ENCODE measurements at places on chromosomes 3 and 15.
A peak's percentile ranks its signal among the peaks of the same experiment; 100 is the strongest.

DNA sequence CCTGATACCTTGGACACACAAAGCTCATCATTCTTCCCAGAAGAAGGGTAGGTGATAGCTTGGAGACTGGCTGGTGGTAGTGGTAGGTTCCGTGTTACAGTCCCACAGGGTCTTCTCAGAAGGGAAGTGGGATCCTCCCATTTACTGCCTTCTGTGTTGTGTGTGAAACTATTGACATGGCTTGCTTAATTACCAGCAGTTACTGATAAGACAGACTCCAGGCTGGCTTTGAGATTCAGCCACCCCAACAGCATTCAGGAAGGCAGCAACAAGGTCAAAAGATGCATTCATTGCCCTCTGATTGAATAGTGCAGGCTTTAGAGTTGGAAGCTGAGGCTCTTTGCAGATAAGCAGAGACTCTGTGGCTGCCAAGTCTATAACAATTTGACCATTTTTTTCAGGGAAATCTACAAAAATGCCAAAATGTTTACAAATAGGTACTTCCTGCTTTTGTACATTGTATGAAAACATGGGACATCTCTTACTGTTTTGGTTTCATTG is 7.7 kb downstream of the ARNT2 start:
- DNase-seq = no peak

DNA sequence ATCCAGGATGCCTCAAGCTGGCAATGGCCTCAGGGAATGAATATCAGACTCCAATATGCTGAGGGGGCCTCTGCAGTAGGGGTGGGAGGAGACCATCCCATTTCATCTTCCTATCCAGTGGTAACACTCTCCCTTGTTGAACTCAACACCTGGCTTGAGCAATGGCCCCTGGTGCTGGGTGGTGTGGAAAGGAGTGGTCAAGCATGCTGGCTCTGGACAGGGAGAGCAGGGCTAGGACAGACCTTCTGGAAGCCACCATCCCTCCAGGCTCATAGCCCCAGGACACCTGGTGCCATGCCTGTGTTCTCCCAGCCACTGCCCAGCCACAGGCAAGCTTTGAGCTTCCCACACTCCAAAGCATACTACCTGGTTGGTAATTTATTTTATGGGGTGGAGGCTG is 9.6 kb downstream of the DNAH1 start:
- DNase-seq = no peak

GRCh38 chr3:120489421-120489820 is 38.6 kb upstream of the FSTL1 start:
- no peak for DNase-seq

GRCh38 chr3:76561494-76562236 is 478.2 kb upstream of the ROBO2 start:
- no peak for DNase-seq

GRCh38 chr3:171821044-171821443 is 10.8 kb upstream of the PLD1 start:
- no peak for DNase-seq

DNA sequence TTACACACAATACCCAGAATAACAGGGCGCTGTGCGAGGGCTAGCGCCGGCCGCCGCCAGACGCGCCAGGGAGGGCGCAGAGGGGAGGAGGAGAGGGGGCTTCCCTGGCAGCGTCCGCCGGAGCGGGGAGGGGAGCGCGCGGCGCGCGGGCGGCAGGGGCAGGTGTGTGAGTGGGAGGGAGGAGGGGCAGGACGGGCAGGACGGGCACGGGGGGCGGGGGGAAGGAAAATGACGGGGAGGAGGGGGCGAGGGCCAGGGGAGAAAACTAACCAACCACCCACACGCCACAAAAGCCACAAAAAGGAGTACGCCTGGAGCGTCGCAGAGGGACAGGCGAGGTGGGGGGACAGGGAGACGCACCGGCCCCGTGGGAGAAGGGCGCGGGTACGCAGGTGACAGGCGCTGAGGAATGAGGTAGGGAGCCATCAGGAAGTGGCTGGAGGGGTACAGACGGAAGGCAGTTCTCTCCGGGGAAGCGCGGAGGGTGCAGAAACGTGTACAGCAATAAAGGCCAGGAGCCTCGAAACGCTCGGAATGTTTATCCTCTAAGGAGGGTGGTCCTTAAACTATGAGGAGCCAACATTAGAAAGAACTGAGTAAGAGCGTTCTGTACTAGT is 610 bp upstream of the SATB1 start:
- DNase-seq = peak; percentile 51

GRCh38 chr3:179961703-179962078 is 75.0 kb downstream of the PEX5L start:
- DNase-seq = no peak

DNA sequence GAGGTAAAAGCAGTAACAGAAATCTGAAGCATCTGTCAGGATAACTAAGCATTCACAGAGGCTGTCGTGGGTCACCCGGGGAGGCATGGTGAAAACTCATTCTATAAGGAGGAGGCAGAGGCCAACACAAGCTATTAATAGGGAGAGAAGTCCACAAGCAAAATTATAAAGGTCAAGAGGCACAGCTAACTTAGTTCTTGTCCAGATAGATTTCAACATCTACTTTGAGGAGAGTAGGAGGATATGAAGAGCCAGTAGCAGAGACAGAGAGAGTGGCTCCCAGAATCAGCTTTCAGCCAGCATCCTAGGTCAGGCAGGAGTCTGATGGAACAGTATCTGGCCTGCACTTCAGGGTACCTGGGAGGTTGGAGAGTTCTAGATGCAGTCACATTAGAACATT is 95.3 kb downstream of the STAC start:
- no peak for DNase-seq

DNA sequence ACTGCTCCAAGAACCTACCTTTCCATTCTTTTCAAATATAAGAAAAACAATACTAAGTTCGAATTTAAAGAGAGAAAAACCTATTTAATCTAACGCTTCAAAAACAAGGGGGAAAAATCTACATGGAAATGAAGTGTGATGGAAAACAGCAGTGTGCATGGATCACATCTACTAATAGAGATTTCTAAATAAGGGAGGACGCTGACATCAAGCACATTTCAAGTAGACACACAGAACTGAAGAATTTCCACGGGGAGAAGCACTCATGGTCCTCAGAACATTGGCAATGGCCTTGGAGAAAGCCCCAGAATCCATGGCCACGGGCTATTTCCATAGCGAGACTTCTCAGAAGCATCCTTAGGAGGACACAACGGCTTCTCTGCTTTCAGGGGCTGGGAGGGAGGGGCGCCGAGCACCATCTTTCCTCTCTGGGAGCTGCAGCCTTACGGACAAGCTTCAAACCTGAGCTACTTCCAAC is 1.0 kb downstream of the TASOR start:
- no peak for DNase-seq

DNA sequence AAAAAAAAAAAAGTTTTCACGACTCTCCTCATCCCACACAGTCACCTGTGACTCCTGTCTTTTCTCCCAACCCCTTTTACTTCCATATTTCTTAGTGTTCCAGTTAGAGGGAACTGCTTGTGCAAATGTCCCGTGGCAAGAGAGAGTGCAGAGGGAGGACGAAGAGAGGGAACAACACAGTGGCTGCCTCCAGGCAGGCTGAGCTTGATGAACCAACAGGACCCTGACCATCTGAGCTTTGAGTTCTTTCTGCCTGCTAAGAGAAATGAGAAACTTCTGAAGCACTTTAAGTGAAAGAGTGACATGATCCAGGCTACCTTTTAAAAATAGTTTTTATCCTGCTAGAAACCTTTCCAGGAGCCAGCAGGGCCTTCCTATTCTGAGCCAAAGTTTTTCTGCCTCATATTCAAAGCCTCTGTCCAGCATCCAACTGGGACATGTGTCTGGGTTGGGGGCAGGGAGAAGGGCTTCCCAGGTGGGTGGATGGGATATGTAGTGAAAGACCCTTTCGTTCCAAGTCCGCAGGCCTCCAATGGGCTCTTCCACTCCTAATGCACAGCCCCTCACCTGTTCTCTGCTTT is 239.9 kb downstream of the OPA1 start:
- DNase-seq = no peak

DNA sequence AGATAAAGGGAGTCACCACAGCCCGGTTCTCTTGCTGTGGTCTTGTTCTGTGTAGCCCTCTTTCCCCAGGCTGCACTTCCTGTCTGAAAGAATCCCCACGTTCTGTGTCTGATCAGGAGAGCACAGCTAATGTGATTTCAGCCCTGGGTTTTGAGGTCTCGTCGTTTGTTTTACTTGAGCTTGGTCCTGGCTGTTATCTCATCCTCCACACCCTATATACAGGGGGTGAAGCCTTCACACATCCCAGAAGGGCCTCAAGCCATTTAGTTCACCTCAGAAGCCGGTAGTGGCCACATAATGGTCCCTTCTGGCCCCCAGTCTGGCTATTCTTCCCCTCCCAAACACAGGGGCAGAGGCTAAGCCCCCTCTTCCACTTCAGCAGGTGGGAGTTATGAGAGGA is 115.6 kb downstream of the PDE8A start:
- DNase-seq = no peak

GRCh38 chr15:65638681-65639089 is 16.9 kb downstream of the SLC24A1 start:
- no peak for DNase-seq

GRCh38 chr3:107150675-107151074 is 226.6 kb upstream of the CCDC54 start:
- DNase-seq = no peak

DNA sequence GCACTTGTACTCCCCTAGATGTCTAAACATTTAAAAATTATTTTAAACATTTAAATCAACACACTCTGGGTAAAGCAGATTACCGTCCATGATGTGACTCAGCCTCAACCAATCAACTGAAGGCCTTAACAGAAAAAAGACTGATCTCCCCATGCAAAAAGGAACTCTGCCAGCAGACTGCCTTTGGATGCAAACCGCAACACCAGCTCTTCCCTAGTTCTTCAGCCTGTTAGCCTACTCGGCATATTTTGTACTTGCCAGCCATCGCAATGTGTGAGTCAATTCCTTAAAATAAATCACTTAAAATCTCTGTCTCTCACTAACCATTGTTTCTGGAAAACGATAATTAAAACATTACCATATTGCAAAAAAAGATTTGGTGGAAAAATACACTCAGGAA is 375.9 kb downstream of the RSL24D1 start:
- DNase-seq = no peak

- no peak for DNase-seq
Measured at GRCh38 chr3:128170866-128171516, 17.7 kb downstream of the EEFSEC start.

DNA sequence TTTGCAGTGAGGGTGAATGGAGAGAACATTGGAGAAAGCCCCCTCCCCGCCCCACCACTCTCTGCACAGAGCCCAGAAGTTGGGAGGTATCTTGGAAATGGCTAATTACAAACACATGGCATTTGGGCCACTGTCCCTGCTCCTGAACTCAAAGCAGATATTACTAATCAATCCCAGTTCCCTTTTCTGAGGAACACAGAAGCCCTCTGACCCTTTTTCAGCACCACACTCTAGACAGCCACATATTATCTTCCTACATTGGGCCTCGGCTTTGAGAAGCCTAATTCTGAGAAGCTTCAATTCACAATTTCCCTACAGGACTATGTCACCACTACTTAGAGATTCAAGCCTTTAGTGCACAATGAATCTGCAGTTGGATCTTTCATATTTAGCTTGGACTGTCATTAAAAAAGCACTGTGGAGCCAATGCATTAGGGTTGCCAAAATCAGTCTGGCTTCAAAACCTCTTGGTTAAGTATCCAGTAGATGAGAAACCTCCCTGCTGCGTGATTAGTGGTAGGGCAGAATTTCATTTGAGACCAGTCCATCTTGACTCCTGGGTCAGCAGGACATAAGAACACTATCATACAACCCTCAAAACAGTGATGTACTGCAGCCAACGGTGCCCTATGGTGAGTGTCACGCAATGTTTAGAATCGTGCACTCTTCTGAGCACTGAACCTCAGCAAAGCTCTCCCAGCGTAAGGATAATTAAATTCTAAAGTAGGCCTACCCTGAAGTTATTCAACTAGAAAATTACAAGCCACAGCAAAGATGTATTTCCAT is 26.1 kb downstream of the MGLL start:
- DNase-seq = no peak

DNA sequence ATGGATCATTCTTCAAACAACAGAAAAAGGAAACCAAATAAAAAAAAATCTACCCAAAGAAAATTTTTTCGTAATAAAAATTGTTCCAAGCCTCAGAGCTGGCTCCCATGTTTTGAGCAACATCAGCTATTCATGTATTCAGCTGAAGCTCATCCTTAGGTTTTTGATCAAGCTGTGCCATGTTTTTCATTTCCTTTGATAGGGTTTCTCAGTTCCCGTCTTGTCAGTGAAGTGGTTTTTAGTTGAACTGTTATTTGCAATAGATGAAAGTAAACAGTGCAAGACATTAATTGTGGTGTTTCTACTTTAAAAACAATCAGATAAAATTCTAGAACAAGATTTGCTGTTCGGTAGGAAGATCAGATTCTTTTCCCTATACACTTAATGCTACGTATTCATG is 55.4 kb upstream of the SPTSSB start:
- no peak for DNase-seq

DNA sequence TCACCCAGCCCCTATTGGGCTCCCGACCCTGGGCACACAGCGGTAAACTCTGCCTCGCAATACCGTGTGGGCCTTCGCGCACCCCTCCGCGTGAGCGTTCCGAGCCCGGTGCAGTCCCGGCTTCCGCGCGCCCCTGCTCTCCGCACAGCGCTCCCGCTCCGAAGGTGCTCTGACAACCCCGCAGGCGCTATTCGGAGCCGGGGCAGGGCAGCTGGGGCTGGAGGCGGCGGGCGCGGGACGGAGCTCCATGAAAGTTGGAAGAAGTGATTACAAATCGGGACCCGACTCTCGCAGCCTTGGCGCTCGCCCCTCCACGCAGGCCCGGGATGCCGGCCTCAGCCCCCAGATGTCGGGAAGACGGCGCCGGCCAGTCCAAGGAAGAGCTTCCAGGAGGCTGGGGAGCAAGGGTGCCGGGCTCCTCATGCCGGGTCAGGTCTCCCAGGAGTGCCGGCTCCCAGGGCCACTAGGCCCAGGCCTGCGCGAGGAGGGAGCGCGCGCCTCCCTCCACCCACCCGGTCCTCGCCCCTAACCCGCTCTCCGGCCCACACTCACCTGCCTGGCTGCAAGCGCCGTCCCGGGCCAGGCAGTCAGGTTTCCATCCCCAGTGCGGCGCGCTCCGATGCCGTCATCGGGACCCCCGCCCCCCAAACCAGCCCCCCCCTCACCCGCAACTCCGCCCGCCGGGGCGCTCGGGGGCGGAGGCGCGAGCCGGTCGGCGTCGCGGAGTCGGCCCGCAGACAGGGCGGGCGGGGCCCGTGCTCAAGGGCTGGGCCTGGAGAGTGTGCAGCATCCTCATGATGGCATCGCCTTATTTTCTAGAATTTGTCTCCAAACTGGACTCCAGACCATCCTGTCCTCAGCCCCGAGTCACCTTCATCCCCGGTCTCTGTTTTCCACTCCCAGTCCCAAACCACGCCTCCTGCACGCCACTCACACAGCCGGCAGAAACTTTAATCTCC is at the start of gene KIF7:
TSS of gene KIF7 (minus strand) at position 621 of the 959 bp plus-strand sequence. CDS start 2,537 bp downstream, outside the sequence.
- no peak for DNase-seq

GRCh38 chr3:54957711-54958110 is 29.9 kb upstream of the LRTM1 start:
- DNase-seq = no peak

DNA sequence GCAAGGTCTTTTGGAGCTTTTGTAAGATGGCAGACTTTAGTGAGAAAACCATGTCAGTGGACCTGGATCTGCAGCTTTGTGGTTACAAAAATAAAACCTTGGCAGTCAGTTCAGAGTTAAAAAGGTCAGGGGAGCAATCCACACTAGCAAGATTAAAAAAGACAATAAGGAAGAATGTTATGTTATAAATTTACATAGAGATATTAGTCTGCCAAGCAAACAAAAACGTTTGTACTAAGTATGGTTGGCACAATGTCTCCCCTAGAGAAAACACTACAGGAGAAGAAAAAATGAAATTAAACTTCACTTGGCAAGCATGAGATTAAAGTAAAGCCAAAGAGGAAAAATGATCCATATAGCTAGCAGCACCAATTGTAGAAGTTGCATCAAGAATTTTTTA is 205.0 kb downstream of the LSAMP start:
- no peak for DNase-seq
